ENCODE measurements at places on chromosomes 1 and 21.

DNA sequence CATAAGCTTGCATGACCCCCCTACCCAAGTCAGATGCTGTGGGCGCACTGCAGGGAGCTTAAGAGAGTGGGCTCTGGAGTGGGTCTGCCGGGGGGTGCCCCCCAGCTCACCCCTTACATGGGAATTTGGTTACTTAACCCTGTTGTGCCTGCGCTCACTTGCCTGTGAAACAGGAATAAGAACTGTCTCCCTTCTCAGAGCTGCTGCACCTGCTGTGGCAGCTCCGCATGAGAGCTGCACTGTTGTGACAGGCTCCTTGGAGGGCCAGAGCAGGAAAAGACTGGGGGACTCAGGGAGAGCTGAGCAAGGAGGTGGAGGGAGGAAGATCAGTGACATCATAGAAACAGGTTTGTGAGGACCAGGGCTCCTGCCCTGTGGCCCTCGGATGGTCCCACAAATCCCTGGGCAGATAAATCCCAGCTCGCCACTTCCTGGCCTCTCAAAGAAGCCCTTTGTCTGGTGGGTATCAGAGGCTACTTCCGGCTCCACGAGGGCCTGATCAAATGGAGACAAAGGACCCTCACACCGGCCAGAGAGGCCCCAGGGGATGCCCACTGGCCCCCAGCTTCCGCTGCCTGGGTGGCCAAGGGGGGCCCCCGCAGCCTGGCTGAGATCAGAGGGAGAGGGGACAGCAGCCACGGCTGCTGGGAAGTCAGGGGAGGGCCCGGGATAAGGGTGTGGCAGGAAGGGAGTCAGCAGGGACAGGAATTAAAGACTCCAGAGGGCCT, 28.9 kb upstream of the LAPTM5 start:
- DNase-seq = no peak

DNA sequence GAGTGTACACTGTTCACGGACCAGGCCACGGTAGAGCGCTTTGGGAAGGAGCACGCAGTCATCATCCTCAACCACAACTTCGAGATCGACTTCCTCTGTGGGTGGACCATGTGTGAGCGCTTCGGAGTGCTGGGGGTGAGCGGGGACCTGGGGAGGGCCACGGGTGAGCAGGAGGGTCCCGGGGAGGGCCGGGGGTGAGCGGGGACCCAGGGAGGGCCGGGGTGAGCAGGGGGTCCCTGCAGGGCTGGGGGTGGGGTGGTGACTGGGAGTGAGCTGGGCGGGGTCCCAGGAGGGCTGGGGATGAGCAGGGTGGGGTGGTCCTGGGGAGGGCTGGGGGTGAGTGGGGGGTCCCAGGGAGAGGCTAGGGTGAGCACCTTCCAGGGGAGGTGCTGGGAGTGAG, 44.1 kb upstream of the TRAPPC10 start:
- DNase-seq = no peak

- no peak for DNase-seq
These were observed 8.1 kb downstream of the GABPA start for GRCh38 chr21:25742900-25743299.

DNA sequence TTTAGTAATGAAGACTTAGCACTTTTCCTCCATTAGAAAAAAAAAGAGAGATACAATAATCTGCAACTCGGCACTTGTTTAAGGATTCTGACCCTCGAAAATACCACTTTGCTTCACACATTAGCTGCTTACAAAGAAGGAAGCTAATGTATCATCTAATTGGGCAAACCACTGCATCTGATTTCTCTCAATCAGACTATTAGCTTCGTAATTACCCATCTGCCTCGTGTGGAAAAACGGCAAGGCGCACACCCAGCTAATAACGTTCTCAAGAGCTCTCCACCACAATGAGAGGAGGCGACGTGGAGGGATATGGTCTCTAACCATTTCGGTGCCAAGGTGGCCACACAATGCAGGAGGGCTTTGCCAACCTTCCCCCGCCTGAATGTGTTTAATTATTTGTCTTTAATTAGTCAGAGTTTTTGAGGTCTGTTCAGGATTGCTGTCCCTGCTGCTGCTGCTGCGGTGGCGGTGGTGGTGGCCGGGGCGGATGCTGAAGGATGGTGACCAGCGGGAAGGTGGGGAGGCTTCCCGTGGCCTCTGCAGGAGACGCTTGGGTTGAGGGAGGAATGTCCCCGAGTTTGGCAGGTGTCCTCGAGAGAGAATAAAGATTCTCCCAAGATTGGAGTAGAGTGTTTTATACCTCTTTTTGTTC, 374.5 kb downstream of the RPS6KC1 start:
- DNase-seq = no peak

DNA sequence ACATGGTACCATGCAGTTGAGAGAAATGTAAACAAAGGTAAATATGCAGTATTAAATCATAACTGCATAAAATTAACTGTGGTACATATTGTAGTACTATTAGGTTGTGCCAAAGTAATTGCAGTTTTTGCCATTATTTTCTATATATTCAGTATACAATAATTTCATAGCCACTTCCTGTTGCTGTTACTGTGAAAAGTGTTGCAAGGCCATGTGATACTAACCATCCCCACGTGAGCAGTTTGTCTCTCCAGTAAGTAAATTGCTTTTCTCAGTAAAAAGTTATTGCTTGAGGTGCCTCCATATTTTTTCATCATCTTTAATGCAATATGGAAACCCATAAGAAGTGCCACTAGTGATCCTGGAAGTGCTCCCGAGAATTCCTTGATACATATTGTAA, 19.6 kb upstream of the METTL18 start:
- no peak for DNase-seq

- no peak for DNase-seq
These were observed 36.1 kb downstream of the VN1R5 start for GRCh38 chr1:247291833-247292561.

DNA sequence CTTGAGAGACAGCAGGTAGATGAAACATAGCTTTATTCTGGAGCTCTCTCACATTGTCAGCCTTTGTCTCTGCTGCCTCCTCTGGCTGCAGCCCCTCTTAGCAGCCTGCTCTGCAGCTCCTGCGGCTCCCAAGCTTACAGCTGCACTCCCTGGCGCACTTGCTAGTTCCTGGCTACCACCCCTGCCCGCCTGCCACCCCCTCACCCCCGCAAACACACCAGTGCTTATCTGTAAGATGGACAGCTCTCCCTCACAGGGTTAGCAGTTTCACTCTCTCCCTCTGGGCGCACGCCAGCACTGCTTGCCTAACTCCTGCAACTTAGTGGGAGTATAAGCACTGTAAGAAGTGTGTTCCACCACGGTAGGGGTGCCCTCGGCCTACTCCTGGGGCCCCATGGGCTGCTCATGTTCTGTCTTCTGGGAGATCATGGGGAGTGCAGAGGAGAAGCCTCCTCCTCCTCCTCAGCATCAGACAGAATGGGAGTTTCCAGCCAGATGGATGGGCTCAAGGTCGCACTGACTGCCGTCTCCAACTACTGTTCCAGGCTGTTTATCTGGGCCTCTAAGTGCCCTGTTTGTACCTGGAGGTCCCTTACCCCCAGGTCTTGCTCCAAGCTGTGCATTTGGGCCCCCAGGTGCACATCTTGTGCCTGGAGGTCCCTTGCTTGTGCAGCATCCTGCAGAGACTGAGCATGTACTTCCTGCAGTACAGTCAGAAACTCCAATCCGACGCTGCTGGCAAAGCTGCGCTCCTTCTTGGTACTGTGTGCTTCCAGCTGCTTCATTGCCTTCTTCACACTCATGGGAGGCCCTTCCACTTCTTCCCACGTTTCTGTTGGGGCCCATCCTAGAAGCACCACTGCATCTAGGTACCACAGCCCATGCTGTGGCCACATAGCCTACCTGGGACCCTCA, 1388.1 kb downstream of the AMY1C start:
- DNase-seq = no peak

DNA sequence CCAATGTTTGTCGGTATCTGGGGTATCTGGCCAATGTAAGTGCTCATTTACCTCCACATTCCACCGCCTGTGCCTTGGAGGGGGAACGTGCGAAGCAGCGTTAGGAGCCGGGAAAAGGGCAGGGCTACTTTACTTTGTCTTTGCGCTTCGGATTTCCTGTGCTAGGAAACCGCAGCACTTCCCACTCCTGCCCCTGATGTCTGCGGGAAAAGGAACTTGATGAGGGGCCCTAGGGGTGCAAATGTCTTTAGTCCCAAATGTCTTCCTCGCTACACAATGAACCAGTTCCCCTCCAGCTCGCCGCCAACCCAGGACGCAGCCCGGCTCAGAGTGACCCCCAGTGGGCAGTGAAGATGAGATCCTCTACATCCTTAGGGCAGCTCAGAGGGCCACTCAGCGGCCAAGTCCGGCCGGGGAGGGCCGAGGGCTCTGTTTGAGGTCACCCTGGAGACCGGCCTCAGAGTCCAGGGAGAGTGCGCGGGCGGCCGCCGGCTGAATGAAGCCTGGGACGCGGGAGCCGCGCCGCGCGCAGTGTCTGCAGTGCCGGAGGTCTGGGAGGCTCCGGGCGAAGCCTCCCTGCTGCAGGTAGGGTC, at the start of gene DYNLT5:
TSS of gene DYNLT5 (plus strand) at position 460 of the 593 bp plus-strand sequence. CDS start 2,200 bp downstream, outside the sequence.
- no peak for DNase-seq

DNA sequence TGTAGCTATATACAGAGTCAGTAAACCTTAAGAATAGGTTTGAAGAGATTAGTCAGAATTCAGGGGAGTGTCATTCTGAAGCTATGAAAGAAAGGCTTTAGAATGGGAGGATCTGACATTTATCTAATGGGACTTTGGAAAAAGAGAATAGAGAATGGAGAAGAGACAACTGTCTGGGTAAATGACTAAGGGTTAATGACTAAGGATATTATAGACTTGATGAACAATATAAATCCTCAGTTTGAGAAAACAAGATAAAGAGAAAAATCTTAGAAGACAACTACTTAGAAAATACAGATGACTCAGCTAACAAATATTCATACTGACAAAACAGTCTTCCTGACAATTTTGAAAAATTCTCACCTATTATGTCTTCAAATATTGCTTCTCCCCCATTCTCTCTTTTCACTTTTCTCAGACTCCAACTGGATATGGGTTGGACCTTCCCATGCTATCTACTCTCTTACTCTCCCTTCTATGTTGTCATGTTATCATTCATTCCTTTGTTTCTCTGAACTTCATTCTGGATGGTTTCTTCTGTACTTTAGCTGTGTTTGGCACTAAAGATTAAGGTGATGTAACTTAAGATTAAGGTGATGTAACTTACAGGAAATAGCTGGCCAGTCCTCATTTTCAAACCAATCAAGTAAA, 20.4 kb downstream of the SLC16A1 start:
- DNase-seq = no peak

- DNase-seq = no peak
These were observed 128.2 kb downstream of the ATG4C start for GRCh38 chr1:62912028-62912638.

DNA sequence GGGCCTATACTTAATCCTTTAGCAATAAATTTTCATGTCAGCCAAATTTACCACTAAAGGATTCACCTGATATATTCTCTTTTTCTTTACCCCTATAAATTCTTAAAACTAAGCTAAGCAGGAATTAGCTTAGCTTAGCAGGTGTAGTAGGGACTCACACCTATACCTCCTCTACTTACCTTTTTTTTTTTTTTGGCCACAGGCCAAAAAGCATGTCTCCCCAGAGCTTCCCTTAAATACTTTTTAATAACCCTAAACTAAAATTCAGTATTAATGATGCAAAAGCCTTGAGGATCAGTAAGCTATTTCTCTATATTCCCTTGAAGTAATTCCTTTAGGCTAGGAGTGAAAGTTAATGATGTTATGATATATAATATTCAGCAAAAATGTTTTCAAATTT, 23.2 kb downstream of the PEA15 start:
- DNase-seq = no peak

- DNase-seq = no peak
These were observed at the start of gene SLC25A34 for GRCh38 chr1:15736038-15736891. SLC25A34 (plus strand) TSS chr1:15736258; CDS start chr1:15736486, 228 bp downstream.

GRCh38 chr1:61568460-61569302, 156.3 kb downstream of the TM2D1 start:
- DNase-seq = no peak

DNA sequence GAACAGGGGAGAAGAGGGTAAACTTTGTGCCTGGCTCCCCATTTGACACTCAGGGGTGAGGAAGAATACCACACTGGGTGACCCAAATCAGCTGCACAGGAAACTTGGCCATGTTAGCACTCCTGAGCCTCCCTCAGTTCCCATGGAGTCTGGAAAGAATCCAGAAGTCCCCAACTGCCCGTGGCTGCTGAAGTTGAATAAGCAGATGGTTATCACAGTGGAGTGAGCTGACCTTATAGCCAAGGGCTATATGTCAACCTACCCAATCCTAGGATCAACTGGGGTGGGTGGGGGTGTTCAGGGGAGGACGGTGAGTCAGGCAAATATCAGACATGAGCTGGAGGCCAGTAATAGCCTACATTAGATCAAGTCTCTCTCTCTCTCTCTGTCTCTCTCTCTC, 20.4 kb downstream of the KCNH1 start:
- no peak for DNase-seq

DNA sequence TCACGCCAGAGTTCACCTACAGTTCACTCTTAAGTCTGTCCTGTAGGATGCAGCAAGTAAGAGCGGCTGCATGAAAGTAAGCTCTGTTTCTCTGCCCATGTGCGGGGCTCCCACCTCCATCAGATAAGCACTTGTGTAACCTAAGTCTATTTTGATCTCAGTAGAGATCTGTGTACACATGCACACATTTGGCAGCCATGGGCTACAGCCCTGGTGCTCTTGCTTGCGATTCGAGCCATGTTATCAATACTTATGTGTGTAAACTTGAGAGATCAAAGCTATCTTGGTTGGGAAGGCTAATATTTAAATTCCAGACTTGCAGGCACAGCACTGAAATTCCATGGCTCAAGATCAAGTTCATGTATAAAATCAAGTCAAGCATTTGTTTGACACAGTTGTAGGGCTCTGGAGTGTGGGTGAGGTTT, 244.7 kb upstream of the FGGY start:
- DNase-seq = no peak

DNA sequence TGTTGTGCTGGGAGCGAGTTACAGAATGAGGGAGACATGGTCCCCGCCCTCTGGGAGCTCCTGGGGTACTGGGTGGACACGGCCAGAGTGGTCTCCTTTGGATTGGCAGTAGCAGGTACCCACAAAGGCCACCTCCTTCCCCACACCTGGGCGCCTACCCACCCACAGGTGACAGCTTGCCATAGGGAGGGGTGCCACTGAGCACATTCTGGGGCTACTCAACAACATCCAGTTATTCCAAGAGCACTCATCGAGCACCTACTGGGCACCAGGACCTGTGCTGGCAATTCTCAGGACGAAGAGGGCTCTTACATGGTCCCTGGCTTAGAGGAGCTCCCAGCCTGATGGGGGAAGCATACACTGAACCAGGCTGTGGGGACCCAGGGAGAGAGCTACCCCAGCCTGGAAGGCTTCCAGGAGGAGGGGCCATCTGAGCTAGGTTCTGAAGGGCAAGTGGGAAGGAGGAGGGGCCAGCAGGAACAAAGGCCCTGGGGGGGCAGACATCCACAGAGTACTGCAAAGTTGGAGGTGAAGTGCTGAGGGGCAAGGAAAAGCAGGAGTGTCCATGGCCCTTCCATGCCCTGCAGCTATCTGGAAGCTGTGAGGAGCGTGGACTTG, 22.0 kb downstream of the MRPL37 start:
- DNase-seq = no peak

DNA sequence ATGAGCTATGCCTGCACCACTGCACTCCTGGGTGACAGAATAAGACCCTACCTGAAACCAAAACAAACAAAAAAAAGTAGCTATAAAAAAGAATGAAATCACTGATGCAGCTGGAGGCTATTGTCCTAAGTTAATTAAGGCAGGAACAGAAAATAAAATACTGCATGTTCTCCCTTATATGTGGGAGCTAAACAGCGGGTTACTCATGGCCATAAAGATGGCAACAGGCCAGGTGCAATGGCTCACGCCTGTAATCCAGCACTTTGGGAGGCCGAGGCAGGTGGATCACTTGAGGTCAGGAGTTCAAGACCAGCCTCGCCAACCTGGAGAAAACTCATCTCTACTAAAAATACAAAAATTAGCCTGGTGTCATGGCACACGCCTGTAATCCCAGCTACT, 152.7 kb downstream of the PIK3R3 start:
- DNase-seq = no peak

All from GM12892 (cell line).